Cardiac muscle cell (in vitro differentiated cells and primary cell): ENCODE measurements at places on chromosomes 6 and 20.

DNA sequence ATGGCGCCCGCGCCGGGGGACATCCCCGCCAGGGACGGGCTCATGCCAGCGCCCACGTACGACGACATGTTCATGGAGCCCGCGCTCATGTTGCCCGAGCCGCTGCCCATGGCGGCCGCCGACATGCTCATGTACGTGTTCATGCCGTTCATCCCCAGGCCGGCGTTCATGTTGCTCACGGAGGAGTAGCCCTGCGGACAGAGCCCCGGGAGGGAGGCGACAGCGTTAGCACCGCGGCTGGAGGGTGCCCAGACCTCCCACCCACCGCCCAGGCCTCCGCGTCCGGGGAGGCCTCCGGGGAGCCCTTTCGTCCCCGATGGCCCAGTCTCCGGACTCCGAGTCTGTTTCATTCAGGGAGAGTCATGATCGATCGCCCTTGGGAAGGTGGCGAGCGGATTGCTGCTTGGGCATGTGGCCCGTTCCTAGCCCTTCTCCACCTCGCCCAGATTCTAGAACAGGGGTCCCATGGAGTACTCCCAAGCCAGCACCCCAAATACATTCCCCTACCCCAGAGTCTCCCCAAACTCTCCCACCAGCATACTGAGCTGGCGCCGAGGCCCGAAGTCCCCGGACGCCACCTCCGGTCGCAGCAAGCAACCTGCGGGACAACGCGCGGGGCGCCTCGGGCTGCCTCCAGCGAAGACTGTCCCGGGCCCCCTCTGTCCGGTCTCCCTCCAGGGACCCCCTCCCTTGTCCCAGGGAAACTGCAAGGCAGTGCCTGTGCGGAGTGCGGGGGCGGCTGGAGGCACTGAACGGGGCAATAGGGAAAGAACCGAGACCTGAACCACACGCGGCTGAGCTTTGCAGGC is 1.2 kb downstream of the FOXA2 start:
- no peak for DNase-seq

GRCh38 chr20:20019123-20019522 is 2.0 kb downstream of the NAA20 start:
- DNase-seq, result no peak

DNA sequence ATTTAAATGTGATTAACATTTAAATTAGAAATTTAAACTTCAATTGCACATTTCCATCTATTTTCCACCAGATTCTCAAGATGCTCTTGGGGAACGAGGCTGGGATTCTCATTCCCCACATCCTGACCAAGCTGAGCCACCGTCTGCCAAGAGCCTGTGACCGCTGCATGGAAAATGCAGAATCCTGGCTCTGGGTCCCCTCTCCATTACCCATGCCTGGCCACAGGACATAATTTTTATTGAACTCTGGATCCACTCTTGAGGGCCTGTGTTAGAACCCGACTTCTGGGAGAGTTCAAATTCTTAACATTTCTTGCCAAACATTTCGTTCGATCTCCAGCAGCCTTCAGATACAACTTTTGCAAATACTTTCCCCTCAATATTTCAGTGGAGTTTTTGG is 201.6 kb upstream of the SNX9 start:
- DNase-seq, result no peak

- DNase-seq, result no peak
These were observed 100.9 kb downstream of the PREP start for GRCh38 chr6:105301756-105302616.

- DNase-seq, result no peak
These were observed 43.3 kb downstream of the TP53INP2 start for GRCh38 chr20:34747479-34747878.
